D341Med (cell line): ENCODE measurements at places on chromosomes 6 and 20.

- DNase-seq = no peak
Measured at GRCh38 chr6:82182756-82183155, 64.8 kb downstream of the IBTK start.

GRCh38 chr6:43812850-43813578 is 43.0 kb downstream of the VEGFA start:
- DNase-seq = no peak

DNA sequence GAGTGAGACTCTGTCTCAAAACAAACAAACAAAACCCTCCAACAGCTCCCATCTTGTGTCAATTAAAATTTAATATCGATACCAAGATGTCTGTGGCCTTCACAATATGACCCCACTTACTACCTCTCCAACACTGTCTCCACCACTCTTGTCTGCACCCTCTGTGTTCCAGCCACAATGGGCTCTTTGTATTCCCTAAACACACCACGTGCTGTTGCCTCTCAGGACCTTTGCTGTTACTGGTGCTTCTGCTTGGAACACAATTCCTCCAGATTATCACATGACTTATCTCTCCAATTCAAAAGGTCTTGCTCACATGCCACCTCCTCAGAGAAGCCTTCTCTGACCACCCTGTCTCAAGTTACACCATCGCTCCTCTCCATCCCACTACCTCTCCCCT is 6.0 kb upstream of the HCK start:
- DNase-seq = no peak

DNA sequence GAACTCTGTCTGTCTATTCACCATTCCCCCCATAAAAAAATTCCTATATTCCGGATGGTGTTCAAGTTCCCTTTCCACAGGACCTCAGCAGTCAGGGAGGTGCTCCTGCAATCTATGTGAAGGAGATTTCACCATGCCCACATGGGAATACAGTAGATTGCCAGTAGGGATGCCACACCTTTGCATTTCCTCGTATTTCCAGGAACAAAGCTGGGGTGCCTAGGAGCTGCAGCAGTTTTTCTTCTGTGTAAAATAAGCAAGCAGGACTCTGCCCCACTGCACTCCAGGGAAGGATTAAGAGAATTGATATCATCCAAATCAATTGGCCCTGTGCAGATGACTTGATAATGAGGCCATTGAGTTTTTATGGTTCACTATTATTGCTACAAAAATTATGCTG is 7.4 kb upstream of the KIF16B start:
- DNase-seq = no peak

DNA sequence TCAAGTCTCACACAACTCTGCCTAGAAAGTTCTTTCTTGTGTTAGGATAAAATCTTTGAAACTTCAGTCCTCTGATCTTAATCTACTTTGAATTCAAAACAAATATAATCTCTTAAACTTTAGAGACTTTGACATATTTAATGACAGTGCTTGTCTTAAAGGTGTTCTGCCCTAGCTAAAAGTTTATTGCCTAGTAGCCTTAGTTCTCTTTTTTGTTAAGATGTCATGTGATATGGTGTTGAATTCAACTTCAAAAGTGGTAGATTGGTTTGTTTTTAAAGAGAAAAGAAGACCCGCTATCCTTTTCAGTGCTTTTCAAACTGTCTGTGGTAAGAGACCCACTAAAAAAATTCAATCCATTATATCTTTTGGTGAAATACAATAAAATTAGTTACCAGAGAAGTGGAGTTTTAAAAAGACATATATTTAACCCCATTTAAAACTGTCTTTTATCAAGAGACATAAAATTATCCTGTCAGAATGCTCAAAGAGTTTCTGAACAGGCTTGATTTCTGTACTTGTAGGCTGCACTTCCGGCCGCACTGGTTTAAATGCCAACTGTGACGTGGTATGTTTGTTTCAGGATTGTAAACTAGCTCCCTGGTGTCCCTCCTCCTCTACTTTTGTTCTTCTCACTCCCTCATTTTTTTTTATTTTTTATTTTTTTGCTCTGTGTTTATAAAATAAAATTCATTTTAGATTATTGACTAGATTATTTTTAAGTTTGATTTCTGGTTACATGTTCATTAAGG is 76.5 kb downstream of the QKI start:
- no peak for DNase-seq

GRCh38 chr6:33854572-33855030 is 50.8 kb upstream of the MLN start:
- DNase-seq = no peak

GRCh38 chr6:97086781-97087180 is 162.3 kb downstream of the KLHL32 start:
- no peak for DNase-seq

DNA sequence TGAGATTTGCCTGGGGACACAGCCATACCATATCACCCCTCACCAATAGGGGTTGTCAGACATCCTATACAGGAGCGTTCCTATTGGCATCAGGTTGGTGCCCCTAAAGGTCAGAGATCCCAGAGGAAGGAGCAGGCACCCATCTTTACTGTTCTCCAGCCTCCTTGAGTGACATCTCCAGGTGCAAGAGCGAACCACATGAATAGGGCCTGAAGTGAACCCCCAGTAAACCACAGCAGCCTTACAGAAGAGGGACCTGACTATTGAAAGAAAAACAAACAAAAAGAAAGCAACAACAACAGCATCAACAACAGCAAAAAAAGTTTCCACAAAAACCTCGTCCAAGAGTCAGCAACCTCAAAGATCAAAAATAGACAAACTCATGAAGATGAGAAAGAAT is 32.7 kb upstream of the SENP6 start:
- no peak for DNase-seq

DNA sequence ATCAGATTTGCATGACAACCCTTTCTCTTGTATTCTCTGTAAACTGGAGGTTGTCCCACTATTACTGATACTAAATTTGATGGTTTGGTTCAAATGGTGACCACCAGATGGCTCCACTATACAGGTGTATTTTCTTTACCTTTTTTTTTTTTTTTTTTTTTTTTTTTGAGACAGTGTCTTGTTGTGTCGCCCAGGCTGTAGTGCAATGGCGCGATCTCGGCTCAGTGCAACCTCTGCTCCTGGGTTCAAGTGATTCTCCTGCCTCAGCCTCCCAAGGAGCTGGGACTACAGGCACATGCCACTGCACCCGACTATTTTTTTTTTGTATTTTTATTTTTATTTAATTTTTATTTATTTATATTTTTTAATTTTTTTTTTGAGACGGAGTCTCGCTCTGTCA is 6.6 kb upstream of the WTAP start:
- no peak for DNase-seq

- DNase-seq = no peak
Measured at GRCh38 chr20:37237656-37238055, 24.0 kb downstream of the GHRH start.

DNA sequence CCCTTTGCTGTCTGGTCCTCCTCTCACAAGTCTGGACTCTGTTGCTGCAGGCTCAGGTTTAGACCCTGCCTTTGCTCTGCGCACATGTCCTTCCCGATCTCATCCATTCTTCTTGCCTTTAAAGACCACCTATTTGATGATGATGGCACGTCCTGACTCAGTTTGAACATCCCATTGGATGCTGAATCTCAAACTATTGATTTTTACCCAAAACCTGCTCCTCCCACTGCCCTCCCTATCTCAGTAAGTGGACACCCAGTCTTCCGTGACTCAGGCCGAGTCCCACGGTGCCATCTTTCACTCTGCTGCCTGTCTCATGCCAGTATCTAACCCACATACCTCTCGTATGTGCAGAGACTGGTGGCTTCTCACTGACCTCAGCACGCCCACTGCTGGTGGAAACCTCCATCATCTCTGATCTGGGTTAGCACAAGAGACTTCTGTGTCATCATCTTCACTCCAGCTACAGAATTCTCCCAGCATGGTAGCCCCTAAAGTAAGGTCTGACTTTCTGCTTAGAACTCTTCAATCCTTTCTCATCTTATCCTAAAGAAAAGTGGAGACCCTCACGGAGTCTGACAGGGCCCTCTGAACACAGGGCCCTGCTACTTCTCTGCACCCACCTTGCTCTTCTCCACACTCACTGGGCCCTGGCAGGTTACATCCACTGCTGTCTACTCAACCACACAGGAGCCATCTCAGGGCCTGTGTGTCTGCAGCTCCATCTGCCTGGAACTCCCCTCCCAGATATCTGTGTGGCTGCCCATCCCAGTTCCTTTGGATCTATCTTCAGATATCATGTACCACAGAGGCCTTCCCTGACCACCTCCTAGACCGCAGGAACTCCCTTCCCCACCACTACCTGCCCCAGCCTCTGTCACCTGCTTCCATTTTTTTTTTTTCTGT is 387.1 kb upstream of the AGPAT4 start:
- DNase-seq = no peak

- DNase-seq = peak; percentile 35
Measured at GRCh38 chr6:29887819-29888776, 54.2 kb upstream of the HLA-A start.

DNA sequence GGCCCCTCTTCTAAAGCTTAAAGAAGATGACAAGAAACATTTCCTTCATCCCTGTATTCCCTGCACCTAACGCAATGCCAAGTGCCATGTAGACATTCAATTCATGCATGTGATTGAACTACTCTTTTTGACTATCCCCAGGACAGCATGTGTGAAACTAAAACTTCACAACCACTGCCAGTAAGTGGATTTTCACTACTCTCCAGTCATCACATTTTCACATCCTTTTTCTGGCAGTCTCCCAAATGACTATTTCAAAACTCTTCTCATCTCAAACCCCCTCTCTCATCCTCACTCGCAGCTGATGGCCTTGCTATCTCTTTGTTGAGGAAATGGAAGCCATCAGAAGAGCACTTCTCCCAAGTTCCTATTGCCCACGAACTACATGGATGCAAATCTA is 122.6 kb downstream of the OPRM1 start:
- DNase-seq = no peak

DNA sequence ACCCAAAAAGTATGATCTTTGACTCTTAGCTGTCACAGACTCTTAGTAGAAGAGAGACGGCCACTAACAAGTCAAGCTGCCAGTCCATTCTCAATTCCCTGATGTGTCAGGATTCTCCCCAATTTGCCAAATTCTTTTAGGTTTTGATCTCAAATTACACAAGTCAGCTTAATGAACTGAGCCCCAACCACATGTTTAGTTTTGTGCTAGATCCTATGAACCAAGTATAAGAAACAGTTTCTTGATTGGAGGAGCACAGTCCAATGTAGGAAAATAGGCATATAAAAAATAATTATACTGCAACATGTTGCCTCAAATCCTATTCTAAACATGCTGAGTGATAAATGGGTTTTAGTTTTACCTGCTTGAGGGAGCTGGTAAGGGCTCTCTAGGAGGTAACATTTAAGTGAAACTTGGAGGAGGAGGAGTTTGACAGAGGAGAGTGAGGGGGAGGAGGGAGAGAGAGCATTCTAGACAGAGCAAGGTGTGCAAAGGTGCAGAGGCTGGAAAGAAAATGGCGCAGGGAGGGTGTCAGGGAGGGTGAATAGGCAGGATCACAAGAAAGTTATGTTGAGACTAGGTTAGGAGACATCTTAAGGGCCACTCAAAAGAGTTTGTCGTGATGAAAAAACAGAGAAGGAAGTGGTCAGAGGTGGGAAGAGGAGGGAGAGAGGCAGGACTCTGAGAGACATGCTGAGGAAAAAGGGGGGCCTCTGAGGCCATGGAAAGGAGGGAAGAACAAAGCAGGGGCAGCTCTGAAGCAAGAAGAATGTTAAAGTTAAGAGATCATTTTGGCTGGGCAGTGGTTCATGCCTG is 22.8 kb upstream of the FAM83C start:
- DNase-seq = no peak

- no peak for DNase-seq
Measured at GRCh38 chr20:20697325-20697845, 15.1 kb downstream of the RALGAPA2 start.
